ENCODE measurements at places on chromosomes 12 and 14.

- no peak for DNase-seq
These were observed 465 bp upstream of the FGD4 start for GRCh38 chr12:32398816-32399369.

DNA sequence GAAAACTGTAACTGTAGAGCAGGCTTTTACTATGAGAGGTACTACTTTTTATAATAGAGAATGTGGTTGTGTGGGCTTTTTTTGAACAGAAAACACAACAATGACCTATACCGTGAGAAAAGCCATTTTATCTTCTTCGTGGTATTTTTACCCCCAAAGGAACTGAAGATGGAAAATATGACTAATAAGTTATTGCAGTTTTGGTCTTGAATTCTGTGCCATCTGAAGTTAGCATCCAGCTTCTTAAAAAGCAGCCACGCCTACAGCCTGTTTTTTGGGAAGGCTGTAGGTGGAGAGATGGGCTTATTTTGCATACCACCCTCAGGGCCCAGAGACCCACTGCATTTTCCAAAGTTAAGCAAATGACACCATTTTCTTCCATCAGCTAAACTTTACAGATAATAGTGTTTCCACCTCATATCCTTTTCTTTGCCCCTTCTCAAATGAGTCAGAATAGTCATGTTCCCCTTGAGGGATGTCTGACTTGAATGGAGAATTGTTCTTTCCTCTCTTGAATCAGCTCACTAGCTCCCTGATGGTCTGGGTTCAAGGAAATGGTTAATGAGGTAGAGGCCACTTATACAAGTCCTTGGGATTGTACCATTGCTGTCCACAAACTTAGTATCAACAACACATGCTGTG lies 53.0 kb downstream of the TBC1D30 start:
- no peak for DNase-seq

DNA sequence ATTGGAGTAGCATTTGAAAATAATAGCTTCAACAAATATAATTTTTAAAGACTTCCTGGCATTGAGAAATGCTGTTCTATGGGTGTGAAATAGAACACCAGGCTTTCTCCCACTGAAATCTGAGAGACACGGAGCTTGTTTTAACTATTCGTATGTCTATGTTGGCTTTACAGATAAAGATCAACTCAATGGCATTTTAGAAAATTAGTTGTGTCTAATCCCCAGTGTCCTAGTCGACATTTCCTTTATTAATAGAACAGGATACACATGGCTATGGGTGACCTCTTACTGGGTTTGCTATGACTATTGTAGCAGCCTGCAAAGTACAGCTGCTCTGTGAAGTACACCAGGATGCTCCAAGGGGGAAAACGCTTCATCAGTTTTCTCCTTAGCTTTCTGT lies 159.3 kb downstream of the SLC25A21 start:
- DNase-seq = no peak

DNA sequence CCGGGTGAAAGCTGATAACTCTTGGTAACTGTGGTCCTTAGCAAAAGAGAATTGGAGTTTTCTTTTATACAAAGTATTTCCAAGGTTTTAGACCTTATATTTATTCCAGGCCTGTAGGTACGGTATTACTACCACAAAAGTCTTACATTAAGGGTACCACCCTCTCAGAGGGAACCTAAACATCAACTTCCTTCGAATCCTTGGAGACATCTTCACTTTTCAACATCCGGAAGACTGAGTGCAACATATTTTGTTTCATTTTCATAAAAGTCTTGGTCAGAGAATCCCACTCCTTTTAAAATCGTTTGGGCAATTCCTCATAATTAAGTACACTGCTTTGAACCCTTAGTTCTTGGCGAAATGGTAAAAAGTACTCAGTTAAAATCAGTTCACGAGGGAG lies 1.2 kb downstream of the CNOT2 start:
- DNase-seq = no peak

DNA sequence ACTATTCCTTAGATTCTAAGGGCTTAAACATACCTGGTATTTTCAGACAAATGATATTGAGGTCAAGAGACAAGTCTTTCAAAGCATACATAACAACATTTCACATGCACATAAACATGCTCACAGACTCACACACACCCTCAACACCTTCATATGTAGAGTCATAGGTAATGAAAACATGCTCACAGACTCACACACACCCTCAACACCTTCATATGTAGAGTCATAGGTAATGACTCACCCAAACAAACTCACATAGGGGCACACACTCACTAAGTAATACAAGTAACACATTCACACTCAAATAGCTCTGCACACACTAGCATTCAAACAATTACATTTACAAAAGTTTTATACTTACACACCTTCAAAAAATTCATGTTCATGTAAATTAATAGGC lies 975.5 kb downstream of the TMEM121 start:
- DNase-seq = no peak

GRCh38 chr12:121779422-121779895 lies 14.0 kb downstream of the RHOF start:
- DNase-seq = no peak

DNA sequence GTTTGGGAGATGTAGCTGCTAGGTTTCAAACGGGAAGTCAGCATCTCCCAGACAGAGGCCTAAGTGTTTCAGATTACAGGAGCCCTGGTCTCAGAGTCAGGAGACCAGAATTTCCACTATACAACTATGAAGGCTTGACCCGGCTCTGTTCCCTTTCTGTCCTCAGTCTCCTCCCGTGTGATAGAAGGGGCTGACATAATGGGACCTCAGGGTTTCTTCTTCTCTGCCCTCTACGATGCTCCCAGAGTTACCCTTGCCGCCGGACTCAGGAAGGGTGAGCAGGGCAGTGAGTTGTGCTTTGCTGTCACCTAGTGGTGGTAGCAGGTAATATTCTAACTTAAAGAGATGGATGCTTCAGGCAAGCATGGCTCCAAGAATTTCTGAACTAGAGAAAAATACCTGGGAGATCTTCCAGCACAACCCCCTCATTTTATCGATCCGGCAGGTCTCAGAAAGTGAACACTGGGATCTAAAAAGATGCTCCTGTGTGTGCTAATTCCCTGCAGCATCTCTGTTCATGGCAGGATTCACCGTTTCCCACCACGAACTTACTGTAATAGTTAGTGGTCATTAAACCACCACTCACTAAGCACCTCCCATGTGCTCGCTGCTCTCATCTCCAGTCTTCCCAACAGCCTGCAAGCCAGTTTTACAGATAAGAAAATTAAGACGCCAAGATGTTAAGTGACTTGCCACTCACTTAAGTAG lies 84.4 kb downstream of the VWF start:
- peak; percentile 64 for DNase-seq

DNA sequence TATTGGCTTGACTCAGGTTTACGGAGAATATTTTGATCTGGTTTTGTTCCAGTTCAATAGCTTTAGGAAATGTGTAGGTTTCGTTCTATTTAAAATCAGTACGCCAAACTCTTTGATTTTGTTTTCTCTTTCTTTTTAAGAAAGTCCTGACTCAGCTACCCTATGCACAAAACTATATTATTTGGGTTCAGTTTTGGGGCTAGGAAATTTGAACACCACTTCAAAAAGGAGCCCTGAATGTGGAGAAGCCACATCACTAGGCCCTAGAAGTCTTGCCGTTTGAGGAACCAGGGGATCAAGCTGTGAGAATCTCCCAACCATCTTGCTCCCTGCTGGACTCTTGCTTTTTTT lies 168.2 kb upstream of the BCL2L14 start:
- no peak for DNase-seq

DNA sequence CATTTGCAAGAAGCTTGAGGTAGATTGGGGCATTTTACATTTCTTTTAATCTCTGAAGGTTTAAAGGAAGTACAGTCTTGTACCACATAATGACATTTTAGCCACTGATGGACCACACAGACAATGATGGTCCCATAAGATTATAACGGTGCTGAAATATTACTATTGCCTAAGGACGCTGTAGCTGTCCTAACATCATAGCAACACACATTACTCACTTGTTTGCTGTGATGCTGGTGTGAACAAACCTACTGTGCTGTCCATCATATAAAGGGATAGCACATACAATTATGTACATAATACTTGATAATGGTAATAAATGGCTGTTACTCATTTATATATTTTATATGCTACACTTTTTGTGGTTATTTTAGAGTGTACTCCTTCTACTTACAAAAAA lies 127.1 kb upstream of the CPNE8 start:
- DNase-seq = no peak

All from activated naive CD4-positive, alpha-beta T cell treated with anti-CD3 and anti-CD28 coated beads, Interleukin-2, amount 10 ng/mL, durations not matched to agents 7 days and 5 days (primary cell).